ENCODE measurements at places on chromosomes 3 and 15.

- peak; percentile 35 for DNase-seq
These were observed at the start of gene PAK6 for GRCh38 chr15:40238532-40239403. Gene PAK6 (plus strand): TSS chr15:40239063. CDS start chr15:40264786, 25,723 bp downstream.

GRCh38 chr3:187211532-187212195, 14.4 kb downstream of the RTP1 start:
- DNase-seq, result no peak

GRCh38 chr15:38374029-38374428, 79.9 kb upstream of the FAM98B start:
- DNase-seq, result no peak

- DNase-seq, result no peak
These were observed 93.7 kb downstream of the ABI3BP start for GRCh38 chr3:100899440-100900091.

DNA sequence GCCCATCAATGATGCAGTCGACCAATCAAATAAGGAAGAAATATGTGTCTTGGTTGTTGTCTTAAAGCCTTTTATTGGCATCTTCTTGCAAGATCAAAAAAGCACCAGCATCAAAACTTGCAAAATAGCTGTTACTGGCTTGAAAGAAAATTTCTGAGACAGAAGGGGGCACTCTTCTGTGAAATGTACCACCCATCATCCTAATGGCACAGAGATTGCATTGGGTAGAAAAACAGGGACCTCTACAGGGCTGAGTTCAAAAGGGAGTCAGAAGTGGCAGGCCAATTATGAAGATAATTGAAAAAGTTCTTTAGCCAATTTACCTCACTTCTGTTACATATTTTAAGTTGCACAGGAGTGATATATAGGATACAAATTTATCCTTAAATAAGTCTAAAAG, 122.3 kb upstream of the GPR149 start:
- no peak for DNase-seq

All from NCI-H2029 (cell line).